ENCODE measurements at places on chromosomes 1 and 21.

- no peak for DNase-seq
Measured at GRCh38 chr1:11854519-11854918, 4.2 kb downstream of the NPPB start.

- no peak for DNase-seq
Measured at GRCh38 chr1:15723631-15724246, 12.3 kb upstream of the SLC25A34 start.

GRCh38 chr1:19081218-19081893 is 124.9 kb upstream of the IFFO2 start:
- no peak for DNase-seq

DNA sequence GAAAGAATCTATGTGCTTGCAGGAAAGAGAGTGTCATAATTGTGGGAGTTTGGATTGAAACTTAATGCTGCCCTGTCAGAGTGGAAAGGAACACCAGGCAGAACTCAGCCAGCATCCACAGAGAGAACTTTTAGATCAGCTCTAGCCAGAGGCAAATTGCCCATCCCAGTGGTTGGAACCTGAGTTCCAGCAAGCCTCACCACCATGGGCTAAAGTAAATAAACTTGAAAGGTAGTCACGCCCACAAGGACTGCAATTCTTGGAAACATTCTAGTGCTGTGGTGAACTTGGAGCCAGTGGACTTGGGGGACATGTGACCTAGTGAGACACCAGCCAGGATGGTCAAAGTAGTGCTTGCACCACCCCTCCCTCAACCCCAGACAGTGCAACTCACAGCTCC is 571.6 kb downstream of the LRRIQ3 start:
- no peak for DNase-seq

DNA sequence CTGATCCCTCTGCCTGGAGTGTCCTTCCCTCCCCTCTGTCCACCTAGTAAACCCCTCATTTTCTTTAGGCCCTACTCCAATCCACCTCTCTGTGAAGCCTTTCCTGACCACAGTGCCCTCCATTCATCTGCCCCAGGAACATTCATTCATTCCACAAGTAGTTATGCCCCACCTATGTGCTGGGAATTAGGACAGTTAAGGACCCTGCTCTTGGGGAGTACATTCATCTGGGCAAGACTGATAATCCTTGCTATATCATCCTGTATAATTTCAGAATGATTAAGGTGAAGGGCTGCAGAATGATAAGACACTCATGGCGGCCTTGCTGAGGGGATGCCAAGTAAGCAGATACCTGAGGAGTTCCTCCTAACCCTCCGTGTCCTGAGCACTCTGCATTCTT is 10.3 kb upstream of the FAM20B start:
- DNase-seq, result no peak

GRCh38 chr21:27715131-27715530 is 748.2 kb upstream of the ADAMTS5 start:
- no peak for DNase-seq

- DNase-seq, result peak; percentile 95
Measured at GRCh38 chr1:162206749-162207635, 137.5 kb downstream of the NOS1AP start.

DNA sequence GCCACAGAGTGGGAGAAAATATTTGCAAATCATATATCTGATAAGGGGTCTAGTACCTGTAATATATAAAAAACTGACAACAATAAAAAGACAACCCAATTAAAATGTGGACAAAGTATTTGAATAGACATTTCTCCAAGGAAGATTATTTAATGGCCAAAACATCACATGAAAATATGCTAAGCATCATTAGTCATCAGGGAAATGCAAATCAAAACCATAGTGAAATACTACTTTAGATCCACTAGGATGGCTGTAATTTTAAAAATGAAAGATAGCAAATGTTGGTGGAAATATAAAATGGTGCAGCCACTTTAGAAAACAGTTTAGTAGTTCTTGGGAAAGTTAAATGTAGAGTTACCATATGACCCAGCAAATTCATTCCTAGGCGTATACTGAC is 118.7 kb upstream of the KIF26B start:
- no peak for DNase-seq

GRCh38 chr1:172320733-172321132 is 99.8 kb upstream of the C1orf105 start:
- DNase-seq, result no peak

- DNase-seq, result no peak
Measured at GRCh38 chr1:59695252-59695651, 119.5 kb upstream of the HOOK1 start.

DNA sequence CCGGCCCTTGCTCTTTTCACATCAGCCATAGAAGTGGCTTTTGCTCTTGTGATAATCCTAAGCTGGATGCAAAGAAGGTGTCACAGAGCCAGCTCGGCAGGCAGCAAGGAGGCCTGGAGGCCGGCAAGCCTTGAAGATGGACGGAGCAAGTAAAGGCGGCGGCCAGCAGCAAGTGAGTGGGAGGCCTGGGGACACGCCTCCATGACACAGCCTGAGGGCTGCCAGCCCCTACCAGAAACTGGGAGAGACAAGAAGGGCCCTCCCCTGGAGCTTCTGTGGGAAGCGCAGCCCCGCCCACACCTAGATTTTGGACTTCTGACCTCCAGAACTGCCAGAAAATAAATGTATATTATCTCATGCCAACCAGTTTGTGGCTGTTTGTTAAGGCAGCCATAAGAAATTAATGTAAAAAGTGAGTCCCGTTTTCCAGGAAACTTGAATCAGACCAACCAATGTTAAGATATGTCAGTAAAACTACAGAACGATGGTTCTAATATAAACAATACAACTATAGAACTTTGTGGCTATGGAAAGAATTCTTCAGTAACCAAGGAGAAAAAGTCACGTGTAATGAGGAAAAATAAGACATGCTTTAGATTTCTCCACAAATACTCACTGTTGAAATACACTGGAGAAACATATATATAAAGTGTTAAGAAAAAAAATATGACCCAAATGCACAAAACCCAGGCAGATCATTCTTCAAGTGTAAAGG is 49.9 kb downstream of the BACE2 start:
- DNase-seq, result no peak

DNA sequence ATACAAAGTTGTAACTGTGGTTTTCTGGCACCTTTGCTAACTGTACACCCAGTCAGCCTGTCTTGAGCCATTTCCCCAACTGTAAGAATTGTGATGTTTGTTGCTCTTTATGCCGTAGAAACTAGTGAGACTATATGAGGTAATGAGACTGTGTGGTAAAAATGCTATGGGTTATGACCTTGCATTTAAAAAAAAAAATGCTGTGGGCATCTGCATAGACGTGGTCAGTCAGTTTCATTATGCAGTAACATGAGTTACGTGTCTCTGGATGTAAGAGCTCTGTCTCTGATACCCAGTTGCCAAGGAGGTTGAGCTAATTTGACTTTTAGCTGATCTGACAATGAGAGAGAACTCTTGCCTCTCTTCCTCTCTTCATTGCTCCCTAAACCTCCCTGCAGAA is 80.6 kb upstream of the LAMC2 start:
- DNase-seq, result no peak

- no peak for DNase-seq
Measured at GRCh38 chr1:30371179-30371788, 352.1 kb downstream of the MATN1 start.

DNA sequence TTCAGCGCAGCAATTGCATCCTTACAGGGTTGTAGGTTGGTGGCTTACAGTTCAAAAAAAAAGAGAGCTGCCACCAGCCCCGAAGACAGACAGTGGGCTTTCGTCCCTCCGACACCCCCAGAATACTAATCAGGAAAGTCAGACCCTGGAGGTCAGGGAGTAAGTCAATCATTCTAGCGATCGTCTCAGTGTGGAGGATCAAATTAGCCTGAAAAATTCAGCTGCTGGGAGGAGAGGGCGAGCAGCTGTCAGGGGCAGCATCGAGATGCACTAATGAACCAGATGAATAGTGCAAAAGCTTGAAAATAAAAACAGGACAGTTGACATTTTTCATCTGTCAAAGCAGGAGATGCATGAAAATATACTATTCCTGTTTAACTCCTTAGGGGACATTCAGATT is 138.4 kb downstream of the NEK7 start:
- no peak for DNase-seq

DNA sequence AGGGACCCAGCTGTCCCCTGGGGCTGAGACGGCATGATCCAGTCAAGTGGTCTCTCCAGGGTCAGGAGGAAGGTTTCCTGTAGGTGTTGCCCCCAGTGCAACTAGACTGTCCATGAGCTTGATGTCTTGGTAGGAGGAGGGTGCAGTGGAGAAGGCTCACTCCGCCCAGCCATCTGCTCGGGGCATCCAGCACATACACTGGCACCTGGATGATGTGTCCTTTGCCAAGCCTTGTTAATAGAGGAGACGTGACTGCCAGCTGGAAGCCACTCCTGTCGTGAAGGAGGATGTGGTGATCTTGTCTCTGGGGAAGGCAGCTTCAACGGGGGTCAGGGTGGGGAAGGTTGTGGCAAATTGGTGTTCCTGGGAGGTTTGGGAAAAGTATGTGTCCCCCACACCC is 6.2 kb downstream of the DISP3 start:
- peak; percentile 61 for DNase-seq
